OCI-LY7 (cell line): ENCODE measurements at places on chromosomes 12 and 14.

- no peak for DNase-seq
Measured at GRCh38 chr12:68886636-68887572, 46.1 kb downstream of the CPM start.

GRCh38 chr12:119681728-119682638 is 14.1 kb downstream of the PRKAB1 start:
- no peak for DNase-seq

- no peak for DNase-seq
Measured at GRCh38 chr12:120421701-120422100, 16.2 kb upstream of the COX6A1 start.

DNA sequence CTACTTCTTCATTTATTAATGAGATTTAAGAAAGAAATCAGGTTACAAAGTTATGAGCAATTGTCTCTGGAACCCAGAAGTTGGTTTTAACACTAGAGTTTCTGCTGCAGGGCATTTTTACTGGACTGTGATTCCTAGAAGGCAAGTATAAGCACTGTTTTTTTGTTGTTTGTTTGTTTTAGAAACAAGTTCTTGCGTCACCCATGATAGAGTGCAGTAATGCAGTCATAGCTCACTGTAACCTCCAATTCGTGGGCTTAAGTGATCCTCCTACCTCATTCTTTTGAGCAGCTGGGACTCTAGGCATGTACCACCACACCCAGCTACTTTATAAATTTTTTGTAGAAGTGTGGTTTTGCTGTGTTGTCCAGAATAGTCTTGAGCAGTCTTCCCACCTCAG is 25.6 kb downstream of the RAP1B start:
- no peak for DNase-seq

- DNase-seq, result no peak
Measured at GRCh38 chr12:126353604-126354003, 1288.4 kb downstream of the AACS start.

GRCh38 chr14:89027097-89027740 is 202.8 kb downstream of the TTC8 start:
- peak; percentile 49 for DNase-seq

- DNase-seq, result no peak
Measured at GRCh38 chr14:104298458-104298857, 160.1 kb downstream of the KIF26A start.

GRCh38 chr12:43004908-43005307 is 415.4 kb upstream of the PRICKLE1 start:
- no peak for DNase-seq

- peak; percentile 18 for DNase-seq
Measured at GRCh38 chr12:26524862-26525465, 308.0 kb downstream of the ITPR2 start.

DNA sequence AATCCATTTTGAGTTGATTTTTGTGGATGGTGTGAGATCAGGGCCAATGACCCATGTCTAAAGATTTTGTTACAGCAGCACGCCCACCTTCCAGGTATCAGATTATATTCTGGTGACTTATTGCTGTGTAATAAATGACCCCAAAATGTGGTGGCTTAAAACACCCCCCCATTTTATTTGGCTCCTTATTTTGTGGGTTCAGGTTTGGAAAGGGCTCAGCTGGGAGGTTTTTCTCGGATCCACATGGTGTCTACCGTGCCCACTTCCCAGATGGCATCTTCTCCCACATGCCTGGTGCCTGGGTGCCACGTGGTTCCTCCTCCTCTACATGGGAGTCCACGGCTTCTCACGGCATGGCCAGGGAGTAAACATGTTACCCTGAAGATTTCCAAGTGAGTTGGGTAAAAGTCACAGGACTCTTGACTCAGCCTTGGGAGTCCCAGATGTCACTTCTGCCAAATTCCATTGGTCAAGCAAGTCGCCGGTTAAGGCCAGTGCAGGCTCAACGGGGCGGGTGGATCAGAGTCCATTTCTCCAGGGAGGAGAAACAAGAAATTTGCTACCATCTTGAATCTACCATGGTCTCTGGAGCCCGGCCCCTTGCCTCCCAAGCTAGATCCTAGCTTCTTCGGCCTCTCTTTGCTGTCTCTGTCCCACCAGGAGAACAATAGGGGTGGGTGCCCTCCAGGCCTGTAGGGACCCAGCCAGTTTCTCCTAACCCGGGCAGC is 214.3 kb downstream of the KIF26A start:
- no peak for DNase-seq

- DNase-seq, result no peak
Measured at GRCh38 chr14:94049625-94050023, 23.5 kb downstream of the OTUB2 start.

- DNase-seq, result peak; percentile 76
Measured at GRCh38 chr14:21068521-21069387, 1.4 kb upstream of the ARHGEF40 start.

DNA sequence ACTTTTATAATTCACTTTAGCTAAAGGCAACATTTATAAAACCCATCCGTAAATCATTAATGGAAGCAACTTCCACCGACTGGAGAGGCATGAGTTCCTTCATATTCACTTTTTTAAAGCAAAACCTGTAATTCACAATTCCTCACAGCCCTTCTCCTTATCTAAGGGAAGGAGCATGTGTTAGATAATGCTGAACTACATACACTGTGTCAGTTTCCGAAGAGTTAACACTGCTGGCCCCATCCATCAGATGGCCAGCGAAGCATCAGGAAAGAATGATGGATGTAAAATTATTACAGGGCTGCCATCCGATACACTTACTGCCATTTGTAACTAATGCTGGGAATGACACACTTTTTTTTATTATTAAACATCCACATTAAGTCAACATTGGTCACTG is 392.8 kb downstream of the SOX5 start:
- no peak for DNase-seq

- peak; percentile 52 for DNase-seq
Measured at GRCh38 chr12:99170037-99170436, 477.5 kb upstream of the GARIN6 start.

GRCh38 chr12:88432531-88433490 is 147.5 kb downstream of the KITLG start:
- DNase-seq, result no peak

DNA sequence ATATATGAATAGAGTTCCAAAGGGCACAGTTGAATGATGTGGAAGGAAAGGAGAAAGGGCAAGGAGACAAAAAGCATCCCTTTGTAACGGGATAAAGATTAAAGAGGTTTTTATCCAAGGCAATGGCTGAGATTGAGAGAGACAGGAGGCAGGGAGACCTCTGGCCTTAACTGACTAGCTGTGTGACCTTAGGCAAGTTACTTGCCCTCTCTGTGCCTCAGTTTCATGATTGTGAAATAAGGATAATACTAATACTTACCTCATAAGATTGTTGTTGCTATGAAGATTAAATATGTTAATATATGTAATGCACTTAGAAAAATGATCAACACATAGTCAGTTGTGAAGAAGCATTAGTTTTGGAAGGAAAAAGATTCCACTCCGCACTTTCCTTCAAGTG is 130.2 kb upstream of the EEA1 start:
- no peak for DNase-seq

DNA sequence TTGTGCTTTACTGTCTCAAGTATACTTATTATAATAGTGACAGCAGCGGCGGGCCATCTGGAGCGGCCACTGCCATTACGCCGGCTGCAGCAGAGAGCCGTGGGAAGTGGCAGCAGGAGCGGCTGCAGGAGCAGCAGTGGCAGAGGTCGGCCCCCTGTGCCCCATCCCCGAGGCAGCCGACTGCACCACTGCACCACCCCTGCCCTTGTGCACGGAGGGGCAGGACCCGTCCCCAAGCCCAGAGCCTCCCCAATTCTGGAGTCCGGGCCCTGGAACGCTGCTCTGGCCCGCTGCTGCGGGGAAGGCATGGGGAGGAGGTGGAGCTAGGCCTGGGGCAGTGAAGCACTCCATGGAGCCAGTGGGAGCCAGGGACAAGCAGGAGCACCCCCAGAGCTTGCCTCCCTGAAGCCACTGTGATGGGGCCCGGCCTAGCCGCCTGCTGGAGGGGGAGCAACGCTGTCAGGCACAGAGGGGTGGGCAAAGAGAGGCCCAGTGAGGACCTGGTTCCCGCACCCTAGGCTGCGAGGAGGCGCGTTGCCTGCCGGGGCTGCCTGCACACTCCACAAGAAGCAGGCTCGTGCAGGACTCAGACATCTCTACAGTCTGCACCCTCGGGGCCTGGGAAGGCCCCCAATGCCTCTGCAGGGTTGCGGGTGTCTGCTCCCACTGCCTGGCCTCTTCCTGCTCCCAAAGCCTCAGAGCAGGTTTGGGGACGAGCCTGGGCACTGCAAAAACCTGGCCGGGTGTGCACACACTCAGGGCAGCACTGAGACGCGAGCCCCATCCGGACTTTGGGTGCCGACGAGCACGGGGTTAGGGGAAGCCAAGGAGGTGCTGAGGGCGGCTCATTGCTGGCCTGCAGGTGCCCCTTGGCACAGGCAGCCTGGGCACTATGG is 74.2 kb upstream of the RASSF8 start:
- no peak for DNase-seq

GRCh38 chr14:53640695-53641094 is 315.9 kb downstream of the BMP4 start:
- no peak for DNase-seq

DNA sequence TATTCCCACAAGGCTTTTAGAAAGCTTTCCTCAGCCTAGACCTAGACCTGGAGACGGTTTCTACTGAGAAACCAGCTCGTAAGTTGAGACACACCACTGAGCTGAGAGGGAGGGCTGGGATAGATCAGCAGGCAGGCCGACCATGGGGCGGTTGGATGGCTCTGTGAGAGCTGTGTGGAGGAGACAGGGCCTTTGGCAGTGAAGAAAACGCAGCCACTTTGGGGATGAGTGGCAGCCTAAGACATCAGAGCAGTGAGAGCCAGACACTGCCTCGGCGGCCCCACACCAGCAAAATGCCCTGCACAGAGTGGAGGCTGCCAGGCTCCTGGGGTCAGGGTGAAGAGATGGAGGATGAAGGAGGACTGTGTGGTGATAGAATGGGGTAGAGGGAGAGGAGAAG is 46.0 kb downstream of the CACNA2D4 start:
- no peak for DNase-seq

- DNase-seq, result no peak
Measured at GRCh38 chr12:106065506-106065905, 73.2 kb downstream of the NUAK1 start.
